Renal cortical epithelial cell (primary cell): ENCODE measurements at places on chromosomes 11 and 22.
A peak's percentile ranks its signal among the peaks of the same experiment; 100 is the strongest.

- no peak for DNase-seq
These were observed 59.4 kb upstream of the CHRM4 start for GRCh38 chr11:46450846-46451477.

DNA sequence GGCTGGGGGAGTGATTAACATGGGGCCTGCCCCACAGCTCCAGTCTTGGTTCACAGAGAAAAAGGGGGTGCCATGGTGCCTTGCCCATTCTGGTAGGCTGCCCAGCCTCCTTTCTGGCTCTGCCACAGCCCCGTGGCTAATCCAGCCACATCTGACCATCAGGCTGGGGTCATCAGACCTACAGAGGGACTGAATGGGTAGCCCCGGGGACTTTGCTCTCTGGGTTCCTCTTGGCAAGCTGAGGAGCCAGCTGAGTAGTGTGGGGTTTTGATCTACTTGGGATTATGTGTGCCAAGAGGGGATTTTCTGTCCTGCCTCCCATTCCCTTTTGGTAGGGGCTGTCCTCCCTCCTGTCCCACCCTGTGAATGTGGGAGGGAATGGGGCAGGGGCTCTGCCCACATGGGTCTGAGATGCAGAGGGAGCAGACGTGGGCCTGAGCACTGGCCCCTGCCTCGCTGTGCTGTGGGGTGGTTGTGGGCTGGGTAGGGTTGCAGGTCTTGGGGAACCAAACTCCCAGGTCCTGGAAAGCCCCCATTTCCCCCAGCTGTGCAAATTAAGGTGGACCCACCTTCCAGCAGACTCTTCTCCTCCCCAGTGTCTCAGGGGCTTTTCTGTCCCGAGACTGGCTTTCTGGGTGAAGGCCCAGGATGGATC lies 32.0 kb downstream of the CD82 start:
- no peak for DNase-seq

DNA sequence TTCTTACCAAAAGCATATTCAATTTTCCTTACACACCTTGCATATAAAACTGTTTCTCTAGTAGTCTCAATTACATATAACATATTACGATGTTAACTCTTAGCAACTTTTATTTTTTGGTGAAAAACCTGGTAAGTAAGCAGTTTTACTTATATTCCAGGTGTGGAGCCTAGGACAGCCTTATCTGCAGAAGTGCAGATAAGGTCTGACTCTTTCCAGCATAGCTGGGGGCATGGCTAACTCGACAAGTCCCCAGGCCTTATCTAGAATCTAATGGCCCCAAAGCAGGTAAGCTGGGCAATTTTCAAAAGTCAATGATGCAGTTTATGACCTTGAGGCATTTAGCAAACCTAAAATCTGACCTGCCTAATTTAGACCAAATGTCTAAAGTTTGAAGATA lies 4.2 kb upstream of the C1QTNF6 start:
- no peak for DNase-seq

GRCh38 chr22:31637447-31637890 lies 24.5 kb downstream of the PISD start:
- DNase-seq, result peak; percentile 54
